ENCODE measurements at places on chromosomes 7 and 10. TPM values are rescaled to one million over a fixed set of nuclear protein-coding genes. Genes with fewer than 3 reads are reported as not detected.

The NODAL gene
- not detected for polyA plus RNA-seq

The NUTM2B gene
- not detected for polyA plus RNA-seq

The NEBL gene
- polyA plus RNA-seq, result 0.18 TPM

The CTNNA3 gene
- 0.38 TPM for polyA plus RNA-seq

The LIPJ gene
- polyA plus RNA-seq, result not detected

The NPFFR1 gene
- polyA plus RNA-seq, result not detected

The ZNF679 gene
- not detected for polyA plus RNA-seq

The CPA4 gene
- not detected for polyA plus RNA-seq

The AKR1E2 gene
- polyA plus RNA-seq, result 5.0 TPM

The VIPR2 gene
- polyA plus RNA-seq, result 3.3 TPM

The PCLO gene
- 0.13 TPM for polyA plus RNA-seq

The CLDN3 gene
- 17.4 TPM for polyA plus RNA-seq

The PAPOLB gene
- 0.25 TPM for polyA plus RNA-seq

The ZNF503 gene
- 22.1 TPM for polyA plus RNA-seq

The SRRM3 gene
- 3.8 TPM for polyA plus RNA-seq

The CYP3A7 gene
- polyA plus RNA-seq, result not detected

The CYP2C18 gene
- polyA plus RNA-seq, result 5.9 TPM

The SH2B2 gene
- polyA plus RNA-seq, result 2.4 TPM

The TMEM273 gene
- polyA plus RNA-seq, result 3.1 TPM

The GIMAP1 gene
- polyA plus RNA-seq, result 4.3 TPM

The MMP21 gene
- polyA plus RNA-seq, result not detected

The ZNF33B gene
- polyA plus RNA-seq, result 7.1 TPM

All from aorta (tissue), 5 donors.